ENCODE measurements at places on chromosomes 13 and 19.

DNA sequence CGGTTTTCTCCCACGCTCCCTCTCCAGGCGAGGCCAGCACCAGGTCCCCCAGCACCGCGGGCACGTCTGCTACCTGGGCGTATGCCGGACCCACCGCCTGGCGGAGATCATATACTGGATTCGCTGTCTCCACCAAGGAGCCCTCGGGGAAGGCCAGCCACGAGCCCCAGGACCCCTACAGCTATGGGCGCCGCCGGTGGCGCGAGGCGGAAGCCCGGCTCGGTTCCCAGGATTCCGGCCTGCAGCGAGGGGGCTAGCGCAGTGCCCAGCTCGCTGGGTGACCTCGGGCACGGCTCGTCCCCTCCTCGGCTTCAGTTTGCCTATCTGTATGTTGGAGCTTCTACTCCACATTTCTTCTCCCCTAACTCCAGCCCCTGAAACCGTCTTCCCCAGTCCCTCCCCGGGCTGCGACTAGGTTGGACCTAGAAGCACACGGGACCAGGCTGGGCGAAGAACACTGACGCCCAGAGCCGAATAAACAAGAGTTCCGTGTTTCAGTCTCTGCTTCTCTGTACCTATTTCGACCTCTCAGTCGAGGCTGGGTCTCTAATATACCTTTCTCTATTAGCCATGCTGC is 749 bp upstream of the CPT1C start:
- DNase-seq = no peak

DNA sequence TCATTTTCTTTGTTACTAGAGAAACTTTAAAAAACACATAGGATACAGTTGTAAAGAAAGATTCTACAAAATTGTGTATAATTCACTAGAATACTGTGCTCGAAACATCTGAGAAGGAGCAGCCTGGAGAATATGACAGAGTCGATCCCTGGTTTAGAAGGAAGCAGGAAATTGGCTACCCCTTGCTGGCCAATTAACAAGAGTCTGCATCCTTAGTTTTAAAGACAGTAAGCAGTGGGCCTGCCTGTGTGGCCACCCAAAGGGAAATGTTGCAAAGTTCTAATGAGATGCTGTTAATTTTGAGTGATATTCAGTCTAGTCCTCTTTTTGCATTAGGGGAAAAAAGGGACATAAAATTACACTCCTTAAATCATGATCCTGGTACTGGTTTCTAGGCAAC is 988.6 kb downstream of the PCDH17 start:
- DNase-seq = no peak

- no peak for DNase-seq
These were observed 92.1 kb downstream of the AKAP11 start for GRCh38 chr13:42363941-42364612.

DNA sequence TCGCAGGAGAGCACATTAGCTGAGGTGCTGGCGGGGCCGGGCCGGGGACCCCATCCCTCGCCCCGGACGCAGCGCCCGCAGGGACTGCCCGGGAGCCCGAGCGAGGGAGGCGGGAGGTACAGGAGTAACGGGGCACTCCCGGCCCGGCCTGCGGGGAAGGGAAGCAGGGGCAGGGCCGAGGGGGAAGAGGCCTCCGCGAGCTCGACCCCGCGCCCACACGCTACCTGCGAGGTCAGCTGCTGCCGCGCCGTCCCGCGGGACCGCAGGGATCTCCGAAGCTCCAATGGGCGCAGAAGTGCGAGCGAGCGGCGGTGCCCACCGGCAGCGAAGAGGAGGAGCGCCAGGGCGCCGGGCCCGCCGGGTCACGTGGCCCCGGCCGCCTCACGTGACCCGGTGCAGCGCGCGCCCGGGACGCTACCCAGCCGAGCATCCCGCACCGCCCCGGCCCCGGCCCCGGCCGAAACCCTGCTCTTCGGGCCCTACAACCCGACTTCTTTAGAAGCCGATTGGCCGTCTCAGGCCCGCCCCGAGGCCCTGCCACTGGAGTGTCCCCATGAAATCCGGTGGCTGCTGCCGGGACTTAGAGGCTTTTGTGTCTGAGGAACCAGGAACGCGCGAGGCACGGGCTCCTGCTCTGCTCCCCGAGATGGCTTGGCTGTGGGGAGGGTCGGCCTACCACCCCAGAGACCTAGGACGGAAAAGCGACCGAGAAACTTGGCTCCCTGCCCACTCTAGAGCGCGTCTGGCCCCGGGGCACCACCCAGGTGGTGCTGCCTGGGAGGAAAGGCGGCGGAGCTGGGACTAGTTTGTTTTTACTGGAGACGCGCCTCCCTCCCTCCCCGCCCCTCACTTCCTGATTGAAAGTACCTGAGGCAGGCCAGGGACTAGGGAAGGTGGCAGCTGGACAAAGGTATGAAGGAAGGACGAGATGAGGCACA is at the start of gene RCBTB1:
Gene RCBTB1, minus strand, starts transcription at position 339 of the 938 bp plus-strand sequence. CDS start 18,279 bp downstream, outside the sequence.
- peak; percentile 52 for DNase-seq

- no peak for DNase-seq
These were observed 804 bp downstream of the ZNF708 start for GRCh38 chr19:21328406-21328805.

DNA sequence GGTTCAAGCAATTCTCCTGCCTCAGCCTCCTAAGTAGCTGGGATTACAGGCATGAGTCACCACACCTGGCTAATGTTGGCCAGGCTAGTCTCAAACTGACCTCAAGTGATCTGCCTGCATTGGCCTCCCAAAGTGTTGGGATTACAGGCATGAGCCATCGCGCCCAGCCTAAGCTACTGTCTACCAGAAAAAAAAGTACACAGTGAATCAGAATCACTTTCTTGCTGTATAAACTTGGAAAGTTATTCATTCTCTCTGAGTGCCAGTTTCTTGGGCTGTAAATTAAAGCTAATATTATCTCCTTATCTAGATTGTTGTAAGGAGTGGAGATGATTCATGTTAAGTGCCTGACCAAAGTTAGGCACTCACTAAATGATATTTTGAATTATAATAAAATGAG is 242.8 kb downstream of the ENOX1 start:
- no peak for DNase-seq

Data from activated T-cell treated with anti-CD3 and anti-CD28 coated beads for 1 hour (primary cell).